ENCODE measurements at places on chromosomes 4 and X. TPM values are rescaled to one million over a fixed set of nuclear protein-coding genes. Genes with fewer than 3 reads are reported as not detected.

CCKAR gene
- total RNA-seq, result not detected

ESX1 gene
- total RNA-seq, result 0.10 TPM

SPANXB1 gene
- total RNA-seq, result 2.5 TPM

RTL3 gene
- 0.07 TPM for total RNA-seq

KDR gene
- not detected for total RNA-seq

TMEM156 gene
- 22.7 TPM for total RNA-seq

ABCG2 gene
- 17.9 TPM for total RNA-seq

PROM1 gene
- total RNA-seq, result 0.59 TPM

FAM47A gene
- total RNA-seq, result not detected

ATXN3L gene
- total RNA-seq, result not detected

PNMA6A gene
- 3.7 TPM for total RNA-seq
